Putamen (tissue), 1 donor: ENCODE measurements at places on chromosomes 5 and 9.

GRCh38 chr5:58912116-58912515 is 329.2 kb downstream of the RAB3C start:
- no peak for DNase-seq

- no peak for DNase-seq
Observed at GRCh38 chr9:71783120-71783523, 14.8 kb upstream of the CEMIP2 start.

DNA sequence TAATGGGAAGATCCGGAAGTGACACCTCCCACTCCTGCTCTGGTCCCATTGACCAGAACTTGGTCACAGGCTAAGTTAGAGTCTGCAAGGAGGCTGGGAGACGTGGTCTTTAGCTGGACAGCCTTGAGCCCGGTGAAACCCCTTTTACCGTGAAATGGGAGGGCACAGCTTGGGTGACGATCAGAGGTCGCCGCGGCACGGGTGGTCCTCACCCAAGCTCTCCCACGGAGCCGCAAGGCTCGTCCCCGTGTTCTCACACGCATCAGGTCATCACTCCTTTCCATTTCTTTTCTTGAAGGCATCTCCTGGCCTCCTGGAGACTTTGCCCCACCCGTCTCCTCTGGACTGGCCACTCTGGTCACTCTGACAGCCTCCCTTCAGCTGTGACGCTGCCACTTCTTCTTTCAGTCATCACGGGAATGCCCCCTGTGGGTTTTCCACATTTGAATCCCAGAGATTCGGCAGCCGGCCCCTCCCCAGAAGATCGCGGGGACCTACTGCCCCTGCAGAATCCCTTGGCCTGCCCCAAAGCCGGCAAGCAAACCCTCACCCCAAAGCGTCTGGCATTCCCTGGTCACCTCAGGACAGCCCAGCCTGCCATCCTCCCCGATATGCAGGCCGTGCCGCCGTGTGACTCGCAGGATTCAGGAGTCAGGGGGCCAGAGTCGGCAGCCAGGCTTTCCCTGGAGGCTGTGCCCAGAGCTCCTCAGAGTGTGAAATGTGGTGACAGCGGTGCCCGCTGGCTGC is 18.9 kb upstream of the EGFL7 start:
- DNase-seq, result no peak

DNA sequence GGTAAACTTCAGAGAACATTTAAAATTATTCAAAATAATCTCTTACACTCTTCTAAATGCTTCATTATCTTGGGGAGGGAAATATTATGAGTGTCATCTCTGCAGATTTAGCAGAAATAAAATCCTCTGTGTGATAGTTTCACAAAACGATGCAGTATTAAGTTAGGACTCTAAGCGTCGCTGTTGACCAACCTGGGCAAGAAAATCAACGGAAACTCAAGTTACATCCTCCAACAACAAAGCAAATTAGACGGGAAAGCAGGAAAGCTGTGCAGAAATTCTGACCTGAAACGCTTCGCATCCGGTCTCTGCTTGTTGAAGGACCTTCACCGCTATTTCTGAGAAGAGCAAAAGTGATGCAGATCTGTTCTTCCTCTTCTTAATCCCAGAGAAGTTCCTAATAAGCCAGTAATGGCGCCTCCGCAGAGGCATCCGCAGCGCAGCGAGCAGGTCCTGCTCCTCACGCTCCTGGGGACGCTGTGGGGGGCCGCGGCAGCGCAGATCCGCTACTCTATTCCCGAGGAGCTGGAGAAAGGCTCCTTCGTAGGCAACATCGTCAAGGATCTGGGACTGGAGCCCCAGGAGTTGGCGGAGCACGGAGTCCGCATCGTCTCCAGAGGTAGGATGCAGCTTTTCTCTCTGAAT is at the start of gene PCDHGA6:
Gene PCDHGA6 (plus strand): TSS at position 219 of the 645 bp plus-strand sequence. CDS start 193 bp downstream, at position 412.
- no peak for DNase-seq

DNA sequence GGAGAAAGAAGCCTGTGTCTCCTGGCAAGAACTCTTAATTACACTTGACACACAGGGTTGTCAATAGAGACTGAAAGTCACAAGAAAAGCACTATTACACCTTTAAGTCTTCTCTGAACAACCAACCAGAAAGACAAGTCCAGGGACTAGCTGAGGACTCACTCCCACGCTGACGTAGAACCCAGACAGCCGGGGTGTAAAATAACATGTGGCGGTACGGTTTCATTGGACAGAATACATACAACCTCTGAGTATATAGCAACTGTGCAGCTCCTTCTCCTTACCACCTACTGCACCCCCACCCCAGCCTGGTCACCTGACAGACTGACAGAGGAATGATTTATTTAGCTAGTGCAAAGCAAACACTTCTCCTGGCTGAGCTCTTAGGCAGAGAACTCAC is 103.4 kb upstream of the RASEF start:
- no peak for DNase-seq

DNA sequence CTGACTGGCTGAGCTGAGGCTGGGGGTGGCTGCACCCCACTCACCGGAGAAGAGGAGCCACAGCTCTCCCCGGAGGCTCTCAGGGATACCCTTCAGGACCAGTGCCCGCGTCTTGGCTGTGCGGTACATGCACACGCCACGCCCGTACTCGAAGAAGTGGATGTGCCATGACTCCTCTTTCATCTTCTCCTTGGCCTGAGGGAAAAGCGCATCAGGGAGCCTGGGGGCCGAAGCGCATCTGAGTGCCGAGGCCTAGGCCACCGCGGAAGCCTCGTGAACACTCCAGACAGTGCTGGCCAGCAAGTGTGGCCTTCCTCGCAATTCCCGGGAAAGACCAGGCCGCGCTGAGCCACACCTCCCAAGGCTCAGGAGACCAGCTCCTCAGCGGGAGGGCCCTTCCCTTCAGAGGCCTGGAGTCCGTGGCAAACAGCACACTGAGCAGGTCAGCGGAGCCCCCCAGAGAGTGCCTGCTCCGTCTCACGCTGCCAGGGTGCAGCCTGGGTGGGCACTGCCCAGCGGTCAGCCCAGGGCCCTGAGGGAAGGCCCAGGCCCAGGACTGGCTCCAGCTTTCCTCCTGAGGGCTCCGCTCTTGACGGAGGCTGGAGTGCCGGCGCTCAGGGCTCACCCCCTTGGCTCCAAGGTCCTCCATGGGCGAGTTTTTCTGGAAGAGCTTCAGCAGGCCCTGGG is 20.5 kb upstream of the MRNIP start:
- DNase-seq, result no peak

- DNase-seq, result no peak
Observed at GRCh38 chr5:66570201-66570600, 26.0 kb upstream of the MAST4 start.

GRCh38 chr9:28407351-28407750 is 834.1 kb upstream of the C9orf72 start:
- DNase-seq, result no peak

DNA sequence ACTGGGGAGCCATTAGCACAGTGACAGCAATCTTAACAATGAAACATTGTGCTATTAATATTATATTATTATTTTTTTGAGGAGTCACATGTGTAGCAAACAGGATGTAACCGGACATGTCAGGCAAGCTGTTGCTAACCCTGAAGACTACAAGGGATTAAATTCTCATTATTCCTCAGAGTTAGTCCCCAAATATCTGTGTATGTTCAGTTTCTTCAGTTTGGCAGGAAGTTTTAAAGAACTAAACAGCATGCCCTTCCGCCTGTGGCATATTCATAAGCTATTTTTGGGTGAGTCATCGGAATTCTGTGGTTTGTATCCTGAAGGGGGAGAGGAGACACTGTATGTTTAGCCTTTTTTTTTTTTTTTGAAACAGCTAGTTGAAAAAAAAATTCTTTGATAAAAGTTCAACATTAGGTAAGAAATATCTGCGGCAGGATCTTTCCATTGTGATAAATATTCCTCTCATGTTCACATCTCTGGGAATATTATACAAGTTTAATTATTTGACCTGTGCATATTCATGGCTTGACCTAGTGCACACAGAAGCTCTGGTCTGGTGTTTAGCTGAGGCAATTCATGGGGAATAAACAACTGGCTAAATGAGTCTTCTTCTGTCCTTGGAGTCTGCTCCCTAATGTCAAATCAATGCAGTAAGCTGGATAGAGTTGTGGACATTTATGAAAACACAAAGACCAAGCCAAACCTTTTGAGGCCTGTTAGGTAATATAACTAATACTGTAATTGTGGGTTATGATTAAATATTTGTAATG is 202.7 kb upstream of the CDKN2B start:
- no peak for DNase-seq

GRCh38 chr9:84839541-84839940 is 170.0 kb downstream of the NTRK2 start:
- DNase-seq, result no peak

DNA sequence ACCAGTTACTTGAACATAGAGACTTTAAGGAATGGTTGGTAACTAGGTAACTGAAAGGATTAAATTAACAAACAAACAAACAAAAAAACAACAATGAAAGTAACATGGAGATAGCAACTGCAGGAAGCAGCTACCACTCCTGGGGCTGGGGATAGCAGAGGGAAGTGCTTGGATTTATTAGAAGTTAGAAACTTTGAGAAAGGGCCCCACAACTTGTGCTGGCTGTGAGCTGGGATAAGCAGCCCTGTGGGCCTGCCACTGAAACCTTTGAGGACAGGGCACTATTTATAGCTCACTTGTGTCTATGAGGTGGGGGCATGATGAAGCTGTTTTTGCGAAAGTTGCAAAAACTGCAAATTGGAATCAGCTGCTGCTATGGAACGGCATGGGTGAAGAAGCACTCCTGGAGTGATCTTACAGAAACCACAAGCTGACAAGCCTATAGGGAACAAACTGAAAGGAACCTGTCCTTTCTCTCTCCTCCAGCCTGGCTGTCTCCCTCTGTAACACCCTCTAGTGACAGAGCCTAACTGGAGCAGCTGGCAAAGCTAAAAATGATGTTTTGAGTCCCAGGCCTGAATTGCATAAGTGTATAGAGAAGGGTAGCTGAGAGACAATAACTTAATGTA is 91.4 kb upstream of the RANBP6 start:
- DNase-seq, result peak; percentile 33

GRCh38 chr9:133989625-133990365 is 2.3 kb downstream of the VAV2 start:
- DNase-seq, result no peak

DNA sequence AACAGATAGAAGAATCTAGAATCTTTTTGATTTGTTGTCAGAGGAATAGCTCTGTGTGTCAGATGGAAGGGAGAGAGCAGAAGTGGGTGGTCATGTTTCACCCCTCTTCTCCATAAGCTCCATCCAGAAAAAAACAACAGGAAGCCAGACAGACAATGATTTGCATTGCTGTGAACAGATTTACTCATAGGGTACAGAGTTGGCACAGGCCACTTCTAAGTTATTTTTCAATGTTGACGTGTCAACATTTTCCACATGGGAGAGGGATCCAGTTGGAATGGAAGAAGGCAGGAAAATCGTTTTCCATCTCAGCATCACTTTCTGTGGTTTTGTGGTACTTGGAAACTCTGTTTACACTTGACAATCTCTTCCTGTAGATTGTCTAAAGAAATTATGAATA is 86.7 kb downstream of the INSYN2B start:
- DNase-seq, result no peak
